ENCODE measurements at places on chromosomes 2 and 18. TPM values are rescaled to one million over a fixed set of nuclear protein-coding genes. Genes with fewer than 3 reads are reported as not detected.

IL1F10 gene
- not detected for total RNA-seq

DNA sequence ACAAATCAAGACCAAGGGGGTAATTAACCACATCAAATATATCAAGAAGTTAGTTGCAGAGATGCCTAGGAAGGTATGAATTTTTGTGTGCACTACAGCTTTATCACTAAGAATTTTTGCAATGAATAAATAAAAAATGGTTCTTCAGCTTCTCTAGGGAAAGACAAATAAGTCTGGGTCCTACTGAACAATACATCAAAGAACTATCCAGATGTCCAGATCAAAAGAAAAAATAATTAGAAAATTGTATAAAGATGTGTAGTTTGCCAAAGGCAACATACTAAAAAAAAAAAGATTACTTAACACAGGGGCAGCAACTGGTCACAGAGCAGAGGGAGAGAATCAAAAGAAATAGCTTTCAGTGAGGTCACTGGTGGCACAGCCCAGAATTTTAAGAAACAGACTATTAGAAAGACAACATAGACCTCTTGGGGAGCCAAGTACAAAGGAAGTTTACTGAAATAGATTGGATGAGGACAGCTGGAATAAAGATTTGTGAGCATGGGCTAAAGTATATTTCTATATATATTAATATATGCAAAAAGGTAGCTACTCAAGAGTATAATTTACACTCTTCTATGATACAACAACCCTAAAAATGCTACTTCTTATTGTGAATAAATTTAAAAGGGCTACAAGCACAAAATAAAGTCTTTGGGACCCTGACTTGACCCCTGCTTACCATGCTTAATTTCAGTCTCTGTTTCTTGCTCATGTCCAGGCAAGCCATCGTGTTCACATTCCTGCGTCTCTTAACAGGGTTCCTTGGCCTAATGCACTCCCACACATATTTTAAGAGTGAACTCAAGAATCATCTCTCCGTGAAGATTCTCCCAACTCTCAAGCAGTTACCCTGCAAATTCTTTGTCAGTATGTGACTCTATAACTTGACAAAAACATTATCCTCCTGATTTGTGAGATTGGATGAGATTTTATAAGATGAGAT lies 99.0 kb upstream of the GRB14 start:
- no peak for DNase-seq

DNA sequence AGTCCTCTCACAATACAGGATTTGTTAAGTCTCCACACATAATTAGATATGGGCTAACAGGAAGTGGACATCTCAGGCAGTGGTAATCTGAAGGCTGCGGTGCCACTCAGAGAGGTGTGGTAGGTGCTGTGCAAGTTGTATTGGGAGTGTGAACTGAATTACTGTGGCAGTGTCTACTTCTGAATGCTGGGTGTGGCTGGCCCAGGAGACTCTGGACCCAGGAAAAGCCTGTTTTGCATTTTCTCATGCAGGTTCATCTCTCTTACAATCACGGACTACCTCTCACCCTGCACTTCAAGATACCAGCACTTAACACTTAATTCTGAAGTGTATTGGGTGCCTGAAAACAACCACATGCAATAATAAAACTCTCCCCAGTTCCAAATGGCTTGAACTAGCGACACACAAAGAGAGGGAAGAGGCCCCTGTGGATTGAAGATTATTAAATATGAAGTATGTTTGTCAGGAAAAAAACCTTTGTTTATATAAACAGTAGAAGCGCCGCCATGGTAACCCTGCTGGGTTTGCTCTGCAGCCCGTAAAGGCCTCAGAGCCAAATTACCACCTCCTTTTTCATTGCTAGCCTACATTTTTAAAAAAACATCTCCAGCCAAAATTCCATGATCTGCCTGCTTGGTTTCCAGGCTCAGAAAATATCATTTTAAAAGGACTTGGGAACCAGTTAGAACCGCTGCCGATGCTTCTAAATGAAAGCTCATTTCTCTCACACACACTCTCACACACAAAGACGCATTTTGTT lies 77.5 kb downstream of the GFPT1 start:
- no peak for DNase-seq

GRCh38 chr2:174450021-174450816 lies 36.6 kb downstream of the GPR155 start:
- no peak for DNase-seq

Measured in activated T-cell treated with anti-CD3 and anti-CD28 coated beads, Interleukin-2, amount 50 U/mL, for 72 hours (primary cell).